ENCODE measurements at places on chromosomes 5 and 9. TPM values are rescaled to one million over a fixed set of nuclear protein-coding genes. Genes with fewer than 3 reads are reported as not detected.

ADAMTSL1 gene
- 0.32 TPM for total RNA-seq

GARIN3 gene
- not detected for total RNA-seq

PCDHGC4 gene
- total RNA-seq: 12.5 TPM

PCDHB7 gene
- 0.85 TPM for total RNA-seq

UHRF2 gene
- 102 TPM for total RNA-seq

SLCO6A1 gene
- not detected for total RNA-seq

- DNase-seq: no peak
These were observed 853 bp downstream of the DCP2 start for GRCh38 chr5:112977440-112977861.

DNA sequence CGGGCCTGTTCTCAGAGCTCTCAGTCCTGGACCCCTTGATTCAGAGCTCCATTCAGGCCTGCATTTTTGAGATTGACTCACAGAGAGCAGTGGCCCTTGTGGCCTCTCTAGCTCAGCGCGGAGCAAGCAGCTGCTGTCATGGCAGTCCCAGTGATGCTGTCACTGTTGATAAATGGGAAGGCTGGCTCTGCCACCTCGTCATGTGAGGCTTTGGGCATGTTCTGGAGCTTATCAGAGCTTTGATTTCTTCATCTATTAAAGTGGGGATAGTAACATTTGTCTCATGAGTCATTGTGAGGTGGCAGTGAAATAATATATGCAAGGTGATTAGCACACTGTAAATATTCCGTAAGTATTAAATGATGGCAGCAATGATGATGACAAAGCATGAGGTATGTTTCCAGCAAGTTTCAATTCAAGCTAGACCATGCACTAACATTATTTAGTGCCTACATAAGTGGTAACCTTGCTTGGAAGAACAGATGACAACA, 126.4 kb upstream of the CXCL14 start:
- DNase-seq: no peak

DNA sequence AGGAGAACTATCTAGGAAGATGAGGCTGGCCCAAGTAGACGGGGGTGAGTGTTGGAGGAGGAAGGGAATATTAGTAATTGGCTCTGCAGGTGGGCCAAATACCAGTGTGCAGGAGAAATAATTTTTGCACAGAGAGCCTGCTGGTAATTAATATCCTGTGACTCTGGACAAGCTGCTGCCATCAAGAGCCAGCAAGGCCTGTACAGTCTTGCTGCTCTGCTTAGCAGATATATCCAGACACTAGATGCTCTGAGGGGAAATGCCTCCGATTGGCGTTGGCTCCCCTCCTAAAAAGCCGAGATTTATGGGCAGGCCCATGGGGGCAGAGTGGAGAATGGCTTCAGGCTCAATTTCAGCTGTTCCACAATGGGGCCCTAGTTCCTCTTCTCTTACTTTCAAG, 29.6 kb upstream of the ASTN2 start:
- no peak for DNase-seq

GRCh38 chr5:93578813-93579691, 2.0 kb downstream of the NR2F1-AS1 start:
- DNase-seq: no peak

GRCh38 chr9:91026266-91026665, 224.6 kb downstream of the SYK start:
- no peak for DNase-seq

DNA sequence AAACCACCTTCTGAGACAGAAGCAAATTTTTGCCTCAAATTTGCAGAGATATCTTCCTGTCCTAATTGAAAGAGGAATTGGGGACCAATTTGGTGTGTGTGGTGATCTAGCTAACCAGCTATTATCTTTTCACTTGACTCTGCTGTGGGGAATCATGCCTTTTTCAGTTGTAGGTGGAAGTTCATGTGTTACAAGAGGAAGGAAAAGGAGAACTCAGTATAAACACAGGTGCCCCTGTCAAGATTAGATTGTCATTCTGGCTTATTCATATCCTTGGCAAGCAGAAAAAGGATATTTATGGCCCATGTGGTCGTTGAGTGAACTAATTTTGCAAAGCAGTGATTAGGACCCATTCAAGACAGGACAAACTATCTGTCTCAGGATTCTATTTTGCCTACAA, 336.8 kb upstream of the SLC30A5 start:
- DNase-seq: no peak

DNA sequence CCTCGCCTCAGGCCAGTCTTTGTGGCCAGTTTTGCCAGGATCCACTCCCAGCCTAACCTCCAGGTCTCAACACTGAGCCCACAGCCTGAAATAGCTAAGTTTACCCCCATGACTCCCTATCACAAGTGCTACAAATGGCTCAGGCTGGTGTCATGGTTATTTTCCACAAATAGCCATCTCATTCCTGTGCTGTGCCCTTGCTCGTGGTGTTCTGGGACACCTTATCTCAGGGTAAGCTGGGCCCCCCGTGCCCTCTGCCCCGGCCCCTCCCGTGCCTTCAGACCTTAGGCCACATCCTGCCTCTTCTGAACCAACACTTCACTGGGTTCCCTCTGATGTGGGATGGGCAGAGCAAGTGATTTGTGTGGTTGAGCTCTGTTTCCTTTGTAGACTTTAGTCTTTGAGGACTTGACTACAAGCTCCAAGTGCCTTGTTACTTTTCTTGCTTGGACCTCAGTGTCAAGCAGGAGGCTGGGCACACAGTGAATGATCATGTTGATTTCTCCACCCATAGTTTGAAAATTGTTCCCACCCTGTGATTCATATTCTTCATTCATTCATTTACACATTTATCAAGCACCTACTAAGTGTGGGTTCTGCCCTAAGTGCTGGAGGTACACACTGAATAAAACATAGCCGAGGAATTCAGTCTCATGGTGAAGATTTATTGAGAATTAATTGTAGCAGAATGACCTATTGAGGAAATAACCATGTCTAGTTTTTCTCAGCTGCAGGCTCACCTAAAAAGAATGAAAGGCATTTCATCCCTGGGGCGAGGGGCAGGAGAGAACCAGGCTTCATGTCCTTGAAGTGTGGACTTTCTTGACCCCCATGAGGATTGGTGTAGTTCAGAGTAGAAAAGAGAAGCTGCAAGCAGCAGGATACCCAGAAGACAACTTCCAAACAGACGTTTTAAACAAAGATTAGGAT, 84.5 kb upstream of the CTNNA1 start:
- DNase-seq: peak; percentile 49

DNA sequence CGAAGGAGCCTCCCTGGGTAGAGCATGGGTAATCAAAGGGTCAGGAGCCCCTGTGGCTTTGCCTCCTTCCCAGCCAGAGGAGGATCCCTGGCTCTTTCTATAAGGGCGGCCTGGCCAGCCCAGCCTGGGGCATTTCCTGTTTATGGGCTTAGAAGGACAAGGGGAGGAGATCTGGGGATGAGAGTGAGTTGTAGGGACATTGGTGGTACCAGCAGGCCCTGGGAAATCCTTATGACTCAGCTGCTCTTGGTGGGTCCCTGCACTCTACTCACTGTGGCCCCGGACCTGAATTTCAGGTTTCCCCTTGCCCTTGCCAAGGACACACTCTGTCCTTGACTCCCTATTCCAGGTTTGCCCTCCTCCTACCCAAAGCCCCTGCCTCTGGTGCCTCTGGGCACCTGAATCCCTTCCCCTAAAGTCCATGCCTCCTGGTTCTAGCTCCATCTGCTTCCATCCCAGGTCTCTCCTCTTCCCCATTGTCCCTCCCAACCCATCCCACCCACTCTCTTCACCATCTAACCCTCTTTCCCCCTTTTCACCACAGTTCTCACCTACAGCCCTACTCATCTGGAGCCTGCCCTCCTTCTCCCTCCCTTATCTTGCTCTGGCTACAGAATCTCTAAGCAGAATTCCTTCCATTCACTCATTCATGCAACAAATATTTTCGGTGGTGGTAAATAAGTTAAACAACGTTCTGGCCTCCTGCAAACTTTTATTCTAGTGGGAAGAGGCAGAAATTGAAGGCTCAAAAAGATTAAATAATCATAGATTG, 34.9 kb downstream of the PCDH1 start:
- no peak for DNase-seq

GRCh38 chr5:39498278-39498952, 73.6 kb upstream of the DAB2 start:
- no peak for DNase-seq

DNA sequence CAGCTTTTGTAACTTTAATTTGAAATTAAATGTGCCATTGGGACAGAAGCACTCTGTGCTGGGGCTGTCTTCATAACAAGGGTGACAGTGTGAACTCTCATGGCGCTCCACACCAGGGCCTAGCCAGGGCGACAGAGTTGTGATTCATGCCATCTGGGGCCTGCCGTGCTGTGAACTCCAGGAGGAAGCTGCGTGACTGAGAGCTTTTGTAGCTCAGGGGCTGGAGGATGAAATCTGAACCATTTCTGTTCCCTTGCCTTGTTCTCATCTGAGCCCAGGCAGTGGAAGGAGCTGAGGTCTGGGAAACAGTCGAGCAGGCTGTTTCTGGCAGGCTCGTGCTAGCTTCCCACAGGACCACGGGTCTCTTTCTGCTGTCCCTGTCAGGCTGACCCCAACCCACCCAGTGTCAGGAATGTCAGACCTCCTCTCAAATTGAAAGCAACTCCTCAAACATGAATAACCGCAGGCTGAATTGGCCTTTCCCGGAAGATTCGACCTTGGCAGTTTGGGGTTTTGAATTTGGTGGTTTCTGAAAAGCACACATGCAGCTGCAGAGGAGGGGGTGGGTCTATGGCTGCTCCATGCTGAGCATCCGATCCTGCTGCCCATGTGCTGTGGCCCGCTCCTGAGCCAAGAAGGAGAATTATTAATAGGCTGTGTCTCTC, 69.2 kb upstream of the RPS23 start:
- no peak for DNase-seq

DNA sequence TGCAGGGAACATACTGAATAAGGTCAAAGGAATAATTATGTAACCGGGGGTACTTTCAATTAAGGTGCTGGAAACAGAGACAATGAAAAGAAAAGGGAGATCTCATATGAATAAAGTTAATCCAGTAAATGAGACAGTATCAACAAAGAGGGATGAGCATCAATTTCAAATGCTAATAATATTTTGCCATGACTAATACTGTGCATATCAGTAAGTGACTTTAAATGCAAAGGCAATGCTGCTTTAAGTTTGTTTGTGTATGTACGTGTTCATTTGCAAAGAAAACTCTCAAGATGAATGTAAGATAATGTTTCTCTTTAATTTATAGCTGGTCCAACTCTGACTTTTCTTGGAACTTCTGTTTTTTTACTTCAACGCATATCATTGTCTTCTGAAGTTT, 139.9 kb downstream of the PDE4D start:
- DNase-seq: no peak

DNA sequence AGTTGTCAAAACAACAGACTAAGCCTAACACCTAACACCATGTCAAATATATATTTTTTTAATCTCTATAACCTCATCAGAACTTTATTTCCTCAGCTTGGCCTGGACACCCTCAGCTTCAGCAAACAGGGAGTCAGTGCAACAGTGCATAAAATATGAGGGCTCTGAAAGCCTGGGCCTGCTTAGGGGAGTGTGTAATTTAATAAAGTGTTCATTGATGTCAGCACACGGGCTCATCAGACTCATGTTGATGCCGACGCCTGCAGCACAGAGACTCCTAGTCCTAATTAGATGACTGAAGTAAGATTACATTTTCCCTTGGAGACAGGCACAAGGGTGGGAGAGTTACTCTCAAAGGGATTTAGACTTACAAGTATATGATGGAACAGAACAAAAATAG, 37.8 kb downstream of the CDH10 start:
- no peak for DNase-seq

- DNase-seq: no peak
These were observed 1.2 kb downstream of the PPARGC1B start for GRCh38 chr5:149731332-149731616.

- no peak for DNase-seq
These were observed 24.0 kb downstream of the NAA35 start for GRCh38 chr9:85964949-85965348.

- DNase-seq: no peak
These were observed 12.2 kb downstream of the FPGS start for GRCh38 chr9:127814619-127815511.

DNA sequence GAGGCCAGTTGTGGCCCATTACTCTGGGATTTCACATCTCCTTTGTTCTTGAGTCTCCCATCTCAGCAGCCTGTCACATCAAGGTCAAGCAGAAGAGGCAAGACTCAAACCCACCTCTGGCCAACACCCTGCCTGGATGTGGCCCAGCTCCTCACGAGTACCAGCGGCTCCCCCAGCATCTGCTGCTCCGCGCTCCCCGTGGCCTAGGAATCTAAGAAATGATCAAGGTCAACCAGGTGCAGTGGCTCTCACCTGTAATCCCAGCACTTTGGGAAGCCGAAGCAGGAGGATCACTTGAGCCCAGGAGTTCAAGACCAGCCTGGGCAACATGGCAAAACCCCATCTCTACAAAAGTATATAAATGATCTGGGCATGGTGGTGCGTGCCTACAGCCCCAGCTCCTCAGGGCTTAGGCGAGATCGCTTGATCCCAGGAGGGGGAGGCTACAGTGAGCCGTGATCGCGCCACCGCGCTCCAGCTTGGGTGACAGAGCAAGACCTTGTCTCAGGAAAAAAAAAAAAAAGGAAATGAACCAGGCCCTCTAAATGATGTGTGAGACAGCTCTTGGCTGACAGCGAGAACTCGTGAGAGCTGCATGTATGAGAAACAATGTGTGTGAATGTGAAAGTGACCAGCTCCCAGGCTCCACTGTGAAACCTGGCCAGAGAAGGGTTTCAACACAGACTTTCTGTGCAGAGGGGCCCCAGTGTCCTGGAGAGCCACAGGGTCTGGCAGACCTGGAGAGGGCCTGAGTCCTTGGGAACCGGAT, 61.6 kb upstream of the ANGPTL2 start:
- no peak for DNase-seq

DNA sequence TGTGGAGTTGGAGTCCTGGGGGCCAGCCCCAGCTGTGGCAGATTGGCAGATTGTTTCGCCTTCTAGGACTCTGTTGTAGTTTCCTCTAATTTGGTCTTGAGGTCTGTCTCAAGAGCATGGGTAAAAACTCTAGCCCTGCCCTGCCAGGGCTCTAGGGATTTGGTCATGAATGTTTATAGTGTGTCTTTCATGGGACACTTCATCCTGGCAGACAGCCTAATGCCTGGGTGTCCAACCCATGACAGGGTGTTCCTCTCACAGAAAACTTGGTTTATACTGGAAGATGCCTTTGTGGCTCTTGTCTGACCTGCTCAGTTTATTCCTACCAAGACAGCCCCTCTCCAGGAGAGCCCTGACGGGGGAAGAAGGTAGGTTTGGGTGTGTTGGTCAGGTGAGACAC, 45.5 kb downstream of the GALNT12 start:
- DNase-seq: no peak

DNA sequence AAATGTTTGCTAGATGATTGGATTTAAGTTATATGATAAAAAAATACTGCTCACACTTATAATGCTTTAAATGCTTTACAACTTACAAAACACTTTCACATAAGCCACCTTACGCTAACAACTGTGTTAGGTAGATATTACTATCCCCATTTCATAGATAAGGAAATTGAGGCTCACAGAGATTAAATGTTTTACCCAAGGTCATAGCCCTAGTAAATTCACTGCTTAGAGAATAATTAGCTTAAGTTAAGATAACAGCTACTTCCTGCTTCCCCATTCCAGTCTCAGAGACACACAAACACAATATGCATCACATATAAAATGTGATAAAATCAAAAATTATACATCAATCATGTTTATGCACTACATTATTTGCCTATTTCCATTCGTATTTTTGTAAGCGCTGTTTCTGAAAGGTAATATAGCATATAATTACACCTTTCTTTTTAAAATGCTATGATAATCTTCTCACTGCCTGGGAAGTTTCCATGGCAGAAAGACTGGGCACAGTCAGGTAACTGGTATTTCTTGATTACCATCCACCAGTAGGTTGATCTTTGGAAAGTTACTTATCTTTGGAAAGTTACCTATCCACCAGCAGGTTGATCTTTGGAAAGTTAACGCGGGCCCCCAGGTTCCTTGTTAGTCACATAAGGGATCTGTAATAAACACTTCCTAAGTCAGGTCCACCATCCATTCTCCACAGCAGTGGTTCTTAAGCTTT, 101.1 kb downstream of the NFIB start:
- DNase-seq: no peak
